ENCODE measurements at places on chromosomes 4 and X.

GRCh38 chr4:17786567-17786966 is 5.1 kb upstream of the FAM184B start:
- DNase-seq = no peak

GRCh38 chr4:54120518-54120917 is 20.6 kb downstream of the GSX2 start:
- DNase-seq = no peak

DNA sequence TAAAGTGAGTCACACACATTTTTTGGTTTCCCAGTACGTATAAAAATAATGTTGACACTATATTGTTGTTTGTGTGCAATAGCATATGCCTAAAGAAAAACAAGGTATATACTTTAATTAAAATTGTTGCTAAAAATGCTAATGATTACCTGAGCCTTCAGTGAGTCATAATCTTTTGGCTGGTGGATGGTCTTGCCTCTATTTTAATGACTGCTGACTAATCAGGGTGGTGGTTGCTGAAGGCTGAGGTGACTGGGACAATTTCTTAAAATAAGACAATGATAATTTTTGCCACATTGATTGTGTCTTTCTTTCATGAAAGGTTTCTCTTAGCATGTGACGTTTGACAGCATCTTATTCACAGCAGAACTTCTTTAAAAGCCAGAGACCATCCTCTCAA is 21.0 kb upstream of the ANXA10 start:
- DNase-seq = no peak

- DNase-seq = peak; percentile 23
These were observed 70.0 kb upstream of the TLL1 start for GRCh38 chr4:165803005-165803404.

DNA sequence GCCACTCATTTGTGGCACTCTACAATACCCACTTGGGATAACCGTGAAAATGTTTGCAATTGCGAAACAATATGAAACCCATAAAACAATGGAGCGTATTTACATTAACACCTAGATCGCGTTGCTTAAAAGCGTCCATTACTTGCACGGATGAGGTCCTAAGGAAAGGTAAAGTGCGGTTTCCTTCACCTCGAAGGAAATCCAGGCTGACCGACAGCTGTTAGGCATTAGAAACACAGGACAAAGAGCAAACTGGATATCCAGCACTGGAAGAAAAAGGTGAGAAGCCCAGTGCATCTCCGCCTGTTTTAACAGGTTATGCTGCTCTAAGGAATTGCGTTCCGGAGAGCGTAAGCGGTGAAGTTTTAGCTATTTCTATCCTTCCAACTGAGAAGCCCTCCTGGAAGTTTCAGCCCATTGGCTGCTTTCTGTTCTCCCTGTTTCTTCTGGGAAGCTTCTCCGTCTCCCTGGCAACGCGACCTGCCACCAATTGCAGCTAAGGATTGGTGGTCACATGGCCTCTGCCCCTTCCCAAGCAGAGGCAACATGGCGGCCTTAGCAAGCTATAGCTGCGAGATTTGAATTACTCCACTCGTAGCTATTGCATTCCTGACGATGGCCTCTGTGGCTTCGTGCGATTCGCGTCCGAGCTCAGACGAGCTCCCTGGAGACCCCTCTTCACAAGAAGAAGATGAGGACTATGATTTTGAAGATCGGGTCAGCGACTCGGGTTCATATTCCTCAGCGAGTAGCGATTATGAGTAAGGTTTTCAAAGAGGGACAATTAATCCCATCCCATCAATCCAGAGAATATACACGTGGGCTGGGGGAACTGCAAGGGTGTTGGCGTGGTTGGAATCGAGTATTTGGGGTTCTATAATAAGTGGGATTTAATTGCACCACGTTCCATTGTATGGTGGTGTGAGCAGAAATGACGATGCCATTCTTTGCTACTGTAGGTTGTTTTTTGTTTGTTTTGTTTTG is at the start of gene INTU:
TSS of gene INTU (plus strand) at position 538 of the 984 bp plus-strand sequence. CDS start at position 616, 78 bp downstream.
- peak; percentile 97 for DNase-seq

GRCh38 chr4:106315476-106315967 is 487 bp downstream of the TBCK start:
- DNase-seq = no peak

DNA sequence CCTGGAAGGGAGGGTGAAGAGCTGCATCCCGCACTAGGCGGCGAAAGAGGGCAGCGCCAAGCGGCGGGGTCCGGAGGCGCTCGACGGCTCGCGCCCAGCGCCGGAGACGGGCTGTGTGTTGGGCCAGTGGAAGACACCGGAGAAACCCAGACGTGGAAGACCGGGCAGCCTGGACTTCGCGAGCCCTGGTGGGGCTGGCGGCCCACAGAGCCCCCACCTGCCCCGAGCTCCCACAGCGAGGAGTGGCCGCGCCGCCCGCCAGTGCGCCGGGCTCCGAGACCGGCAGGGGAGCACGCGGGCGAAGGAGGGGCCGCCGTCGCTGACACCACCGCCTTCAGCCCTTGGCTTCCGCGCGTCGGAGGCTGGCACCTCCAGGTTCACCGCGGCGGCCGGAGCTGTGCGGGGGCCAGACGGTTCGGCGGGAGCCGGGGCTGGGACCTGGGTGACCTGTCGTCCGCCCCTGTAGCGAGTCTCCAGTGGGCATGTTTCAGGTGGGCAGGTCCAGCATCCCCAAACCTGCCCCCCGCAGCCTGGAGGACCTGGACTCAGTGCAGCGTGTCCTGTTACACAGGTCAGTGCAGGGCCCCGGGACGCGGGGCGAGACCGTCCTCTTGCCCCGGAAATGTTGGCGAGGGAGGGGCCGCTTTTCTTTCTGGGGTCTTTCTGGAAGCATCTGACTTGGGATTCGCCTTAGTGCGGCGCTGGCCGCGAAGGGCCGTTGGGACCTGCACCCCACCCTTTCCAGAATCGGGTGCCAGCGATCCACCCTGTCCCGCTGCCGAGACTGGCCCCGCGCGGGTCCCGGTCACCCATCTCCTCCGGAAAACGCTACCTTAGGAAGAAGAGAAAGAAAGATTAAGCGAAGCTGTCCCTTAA is 9.6 kb upstream of the INTU start:
- DNase-seq = peak; percentile 83

DNA sequence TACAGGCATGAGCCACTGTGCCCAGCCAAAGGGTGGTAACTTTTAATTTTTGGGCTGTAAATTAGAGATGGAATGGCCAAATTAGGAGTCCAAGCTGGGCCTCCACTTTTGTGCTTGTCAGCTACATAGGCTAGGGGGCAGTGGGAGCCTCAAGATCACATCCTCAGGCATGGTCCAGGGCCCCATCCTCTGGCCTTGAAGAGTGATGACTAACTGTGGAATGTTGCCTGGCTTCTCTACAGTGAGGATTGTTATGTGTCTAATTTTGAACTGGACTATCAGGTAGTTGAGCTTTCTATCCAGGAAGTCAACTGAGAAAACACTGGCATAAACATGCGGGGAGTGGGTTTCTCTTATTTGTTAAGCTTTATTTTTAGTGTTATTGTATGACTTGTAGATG is 33.0 kb downstream of the CCNG2 start:
- no peak for DNase-seq

- DNase-seq = no peak
These were observed 162.1 kb downstream of the CBR4 start for GRCh38 chr4:168847771-168848502.

GRCh38 chr4:26529479-26529878 is 39.2 kb upstream of the CCKAR start:
- DNase-seq = no peak

- DNase-seq = peak; percentile 58
These were observed 24.4 kb downstream of the MFAP3L start for GRCh38 chr4:170001745-170002267.

- DNase-seq = no peak
These were observed 1575.8 kb upstream of the PABPC4L start for GRCh38 chr4:135777361-135777760.

Data from eye (tissue), 1 donor.